ENCODE measurements at places on chromosomes 12 and 14.
A peak's percentile ranks its signal among the peaks of the same experiment; 100 is the strongest.

GRCh38 chr12:8948701-8949341, 624 bp downstream of the M6PR start:
- DNase-seq = no peak

GRCh38 chr12:78918268-78918667, 53.7 kb downstream of the SYT1 start:
- DNase-seq = no peak

DNA sequence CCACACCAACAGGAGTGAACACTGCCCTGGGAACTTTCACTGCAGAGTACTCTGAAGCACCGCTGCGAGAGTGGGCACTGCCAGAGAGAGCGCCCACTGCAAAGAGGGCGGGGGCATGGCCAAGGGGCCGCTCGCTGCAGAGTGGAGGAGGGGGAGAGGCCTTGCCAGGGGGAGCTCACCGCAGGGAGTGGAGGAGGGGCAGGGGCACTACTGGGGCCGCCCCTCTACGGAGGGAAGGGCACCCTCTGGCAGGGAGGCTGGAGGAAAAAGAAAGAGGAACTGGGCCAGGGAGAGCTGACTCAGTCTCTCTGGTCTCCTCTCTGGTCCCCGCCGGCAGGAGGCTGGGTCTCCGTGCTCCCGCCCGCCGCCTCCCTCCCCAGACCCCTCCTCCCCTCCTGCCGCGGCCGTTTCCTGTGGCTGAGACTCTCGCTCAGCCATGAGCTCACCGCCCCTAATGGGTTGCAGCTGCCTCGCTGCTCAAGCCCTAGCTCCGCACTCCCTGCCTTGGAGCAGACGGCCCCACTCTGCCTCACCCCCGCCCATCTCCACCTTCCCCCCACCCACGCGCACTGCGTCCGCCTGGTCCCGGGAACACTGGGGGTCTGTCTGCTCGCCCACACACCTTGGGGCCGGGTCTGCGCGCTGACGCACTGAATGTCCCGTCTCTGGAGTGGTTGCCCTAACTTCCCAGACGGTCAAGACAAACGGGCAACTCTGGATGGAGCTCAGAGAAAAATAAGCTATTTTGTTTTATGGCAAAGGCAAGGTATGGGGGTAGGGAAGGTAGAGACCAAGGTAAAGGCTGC, 1.3 kb downstream of the ARHGEF40 start:
- DNase-seq = peak; percentile 39

- DNase-seq = no peak
Measured at GRCh38 chr12:114952573-114953271, 268.7 kb upstream of the TBX3 start.

GRCh38 chr12:46300910-46301309, 32.1 kb upstream of the SLC38A1 start:
- DNase-seq = no peak

- peak; percentile 30 for DNase-seq
Measured at GRCh38 chr14:67240168-67240932, 885 bp upstream of the PALS1 start.

DNA sequence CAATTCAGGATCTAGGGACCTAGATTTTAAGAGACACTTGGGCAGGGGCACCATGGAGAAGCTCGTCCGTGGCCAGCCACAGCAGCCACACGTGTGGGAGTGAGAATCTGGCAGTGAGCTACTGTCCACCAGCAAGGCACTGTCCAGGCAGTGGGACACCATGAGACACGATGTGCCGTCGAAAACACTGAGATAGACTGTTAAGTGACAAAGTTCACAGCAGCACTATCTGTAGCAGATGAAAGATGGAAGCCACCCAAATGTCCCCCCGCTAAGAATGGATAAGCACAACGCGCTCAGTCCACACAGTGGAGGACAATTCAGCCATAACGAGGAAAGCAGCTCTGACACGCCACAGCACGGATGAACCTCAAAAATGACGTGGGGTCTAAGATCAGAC, 19.7 kb downstream of the RILPL1 start:
- DNase-seq = no peak

DNA sequence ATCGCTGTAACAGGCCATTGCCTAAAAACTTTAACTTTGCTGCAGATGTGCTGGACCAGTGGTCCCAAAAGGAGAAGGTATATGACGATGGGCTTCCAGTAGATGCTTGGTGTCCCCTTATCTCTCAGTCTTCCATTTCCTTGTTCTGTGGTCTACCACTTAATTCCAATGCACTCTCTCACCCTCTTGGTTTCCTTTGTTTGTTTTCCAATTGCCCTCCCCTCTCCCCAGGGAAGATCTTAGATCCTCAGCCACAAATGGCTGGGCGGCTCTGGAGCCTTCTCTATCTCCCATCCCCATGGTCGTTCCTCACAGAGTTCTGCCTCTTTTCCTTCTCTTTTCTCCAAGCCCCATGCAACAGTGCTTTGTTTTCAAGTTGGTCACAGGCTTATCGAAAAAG, 584 bp downstream of the ACSM4 start:
- DNase-seq = no peak

- DNase-seq = no peak
Measured at GRCh38 chr12:39368096-39368495, 74.8 kb downstream of the KIF21A start.

DNA sequence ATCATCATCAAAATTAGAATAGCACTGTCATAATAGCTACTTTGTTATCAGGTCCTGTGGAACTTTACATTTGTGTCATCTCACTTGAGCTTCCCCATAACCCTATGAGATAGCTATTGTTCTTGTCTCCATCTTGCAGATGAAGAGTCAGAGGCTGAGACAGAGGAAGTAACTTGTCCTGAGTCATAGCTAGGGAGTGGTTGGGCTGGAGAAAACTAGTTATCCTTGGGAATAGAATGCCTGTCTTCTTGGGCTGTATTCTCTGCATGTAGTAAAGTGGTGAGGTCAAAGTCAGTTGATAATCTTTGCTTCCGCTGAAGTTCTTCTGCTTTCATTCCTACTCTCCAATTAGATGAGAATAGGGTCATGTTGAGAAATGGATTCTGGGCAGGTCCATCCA, 117.0 kb downstream of the SMOC1 start:
- no peak for DNase-seq

DNA sequence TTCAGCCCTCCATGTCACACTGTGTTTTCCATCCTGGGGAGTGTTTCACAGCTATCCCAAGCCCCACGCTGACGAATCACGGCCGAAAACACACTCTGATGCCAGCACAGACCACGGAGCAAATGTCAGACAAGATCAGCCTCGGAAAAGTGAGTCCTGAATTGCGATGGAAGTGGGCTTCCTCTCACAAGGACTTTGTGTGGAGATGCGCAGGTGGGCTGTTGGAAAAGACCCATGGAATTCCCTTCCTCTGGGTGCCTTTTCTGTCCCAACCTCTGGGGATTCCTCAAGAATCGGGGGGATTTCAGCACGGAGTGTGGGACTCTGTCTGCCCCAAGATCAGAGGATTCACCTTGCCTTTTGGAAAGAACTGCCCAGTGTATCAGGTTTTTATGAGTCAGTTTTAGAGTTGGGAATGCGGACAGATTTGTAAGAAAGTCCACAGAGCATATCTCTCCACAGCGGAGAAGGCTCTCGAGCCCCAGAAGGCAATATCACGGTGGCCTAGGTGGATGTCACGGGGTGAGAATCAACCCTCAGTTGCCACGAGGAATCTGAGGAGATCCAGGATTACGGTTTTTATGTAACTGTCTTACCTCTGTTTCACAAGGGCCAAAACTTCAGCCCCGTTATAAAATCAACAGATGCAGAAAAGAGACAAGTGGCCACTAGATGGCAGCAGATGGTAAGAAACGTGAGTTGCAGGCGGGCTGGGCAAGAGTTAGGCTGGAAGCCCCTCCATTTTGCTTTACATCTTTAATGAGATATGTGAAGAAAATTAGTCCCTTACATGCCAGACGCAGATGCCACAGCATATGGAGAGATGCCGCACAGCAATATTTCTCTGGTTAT, 201.9 kb downstream of the DAD1 start:
- DNase-seq = no peak

GRCh38 chr12:117967043-117967442, 1.7 kb downstream of the KSR2 start:
- no peak for DNase-seq

GRCh38 chr12:19546027-19546426, 106.7 kb downstream of the AEBP2 start:
- DNase-seq = no peak

DNA sequence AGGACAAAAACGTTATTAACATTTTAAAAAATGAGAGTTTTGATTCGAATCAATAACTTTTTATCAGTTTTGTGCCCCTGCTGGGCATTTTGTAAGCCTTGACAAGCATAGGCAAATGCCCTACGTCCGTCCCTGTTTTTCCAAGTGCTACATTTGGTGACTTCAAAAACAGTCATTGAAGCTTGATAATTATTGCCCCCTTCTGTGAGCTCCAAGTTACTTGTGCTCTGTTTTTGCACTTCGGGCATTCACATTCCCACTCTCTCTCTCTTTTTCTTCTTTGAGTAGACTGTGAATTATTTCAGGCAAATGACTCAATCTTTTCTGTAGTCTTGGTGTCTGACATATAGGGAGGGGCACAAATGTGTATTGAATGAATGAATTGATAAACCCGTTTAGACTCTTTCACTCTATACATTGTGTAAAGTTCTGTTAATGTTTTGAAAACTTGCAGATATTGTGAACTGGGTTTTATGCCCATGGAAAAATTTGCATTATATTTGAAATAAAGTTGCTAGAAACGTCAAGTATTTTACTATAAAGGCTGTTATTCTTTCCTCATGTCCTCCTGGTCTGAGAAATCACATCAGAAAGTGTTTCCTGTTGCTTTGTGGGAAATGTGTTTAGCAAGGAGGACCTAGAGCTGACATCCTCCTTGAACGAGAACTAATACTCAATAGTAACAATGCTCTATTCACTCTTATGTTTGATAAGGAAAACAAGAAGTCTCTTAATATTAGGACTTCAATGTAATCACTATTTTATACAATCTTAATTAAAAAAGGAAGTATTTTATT, 1.4 kb downstream of the APAF1 start:
- no peak for DNase-seq

DNA sequence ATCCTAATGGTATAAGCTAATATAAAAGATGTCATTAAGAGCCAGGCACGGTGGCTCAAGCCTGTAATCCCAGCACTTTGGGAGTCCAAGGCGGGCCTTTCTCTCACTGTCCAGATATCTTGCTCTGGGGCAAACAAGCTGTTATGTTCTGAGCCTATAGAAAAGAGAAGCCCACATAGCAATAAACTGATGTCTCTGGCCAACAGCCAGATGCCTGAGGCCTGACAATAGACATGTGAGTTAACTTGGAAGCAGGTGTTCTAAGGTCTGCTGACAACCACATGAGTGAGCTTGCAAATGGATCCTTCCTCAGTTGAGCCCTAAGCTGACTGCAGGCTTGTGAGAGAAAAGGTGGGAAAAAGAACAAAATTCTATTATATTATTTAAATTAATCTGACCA, 25.0 kb downstream of the YAF2 start:
- DNase-seq = no peak

- no peak for DNase-seq
Measured at GRCh38 chr12:1034751-1035457, 43.9 kb downstream of the ERC1 start.
